Transverse colon (tissue), 4 donors: ENCODE measurements at places on chromosomes 7 and 10. TPM values are rescaled to one million over a fixed set of nuclear protein-coding genes. Genes with fewer than 3 reads are reported as not detected.

The GNGT1 gene
- not detected for total RNA-seq

The PRR15 gene
- total RNA-seq = 443 TPM

The HOXA2 gene
- 6.4 TPM for total RNA-seq

The SUN1 gene
- total RNA-seq = 569 TPM

The HOXA10 gene
- total RNA-seq = 33.0 TPM

The KLF14 gene
- total RNA-seq = 3.0 TPM

The HMX2 gene
- total RNA-seq = 0.41 TPM

The FRAT2 gene
- 46.6 TPM for total RNA-seq

The VWDE gene
- total RNA-seq = 2.0 TPM

The GRID2IP gene
- total RNA-seq = 0.37 TPM

The SLC29A3 gene
- total RNA-seq = 6.4 TPM

The RBP3 gene
- total RNA-seq = not detected

The MTERF1 gene
- 9.8 TPM for total RNA-seq

The SFTPA1 gene
- total RNA-seq = not detected

The ZCWPW1 gene
- total RNA-seq = 2.4 TPM

The NKX1-2 gene
- not detected for total RNA-seq

The IQUB gene
- total RNA-seq = 0.14 TPM

The PDE6C gene
- total RNA-seq = not detected

The CPA4 gene
- total RNA-seq = not detected

The DGKI gene
- total RNA-seq = 1.00 TPM

The CHN2 gene
- 17.1 TPM for total RNA-seq

The SLC29A4 gene
- total RNA-seq = 4.1 TPM

The ORC5 gene
- total RNA-seq = 9.0 TPM

The NEUROD6 gene
- not detected for total RNA-seq

The NPSR1 gene
- total RNA-seq = not detected
